ENCODE measurements at places on chromosomes 12 and 14.

DNA sequence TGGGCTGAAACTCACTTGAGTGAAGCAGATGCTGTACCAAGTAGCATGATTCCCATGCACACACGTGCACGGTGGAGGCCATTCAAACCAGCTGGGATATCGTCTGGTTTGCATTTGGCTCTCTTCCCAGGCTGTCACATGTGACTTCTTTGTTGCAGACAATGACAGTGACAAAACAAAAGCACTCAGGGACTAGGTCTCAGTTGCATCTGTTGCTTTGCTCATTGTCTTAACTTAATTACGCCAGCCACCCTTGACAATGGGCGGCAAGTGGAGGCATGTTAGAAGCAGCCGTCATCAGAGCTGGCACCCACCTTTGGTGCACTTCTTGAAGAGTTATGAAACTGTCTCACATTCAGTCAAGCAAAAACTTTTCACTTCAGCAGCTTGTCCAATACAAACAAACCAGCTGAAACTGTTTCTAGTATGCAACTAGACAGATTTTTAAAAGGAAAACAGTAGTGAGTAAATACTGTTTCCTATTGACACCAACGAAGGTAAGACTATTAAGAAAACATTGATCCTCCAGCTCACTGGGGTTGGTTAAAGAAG lies 74.3 kb downstream of the IGF1 start:
- no peak for DNase-seq

DNA sequence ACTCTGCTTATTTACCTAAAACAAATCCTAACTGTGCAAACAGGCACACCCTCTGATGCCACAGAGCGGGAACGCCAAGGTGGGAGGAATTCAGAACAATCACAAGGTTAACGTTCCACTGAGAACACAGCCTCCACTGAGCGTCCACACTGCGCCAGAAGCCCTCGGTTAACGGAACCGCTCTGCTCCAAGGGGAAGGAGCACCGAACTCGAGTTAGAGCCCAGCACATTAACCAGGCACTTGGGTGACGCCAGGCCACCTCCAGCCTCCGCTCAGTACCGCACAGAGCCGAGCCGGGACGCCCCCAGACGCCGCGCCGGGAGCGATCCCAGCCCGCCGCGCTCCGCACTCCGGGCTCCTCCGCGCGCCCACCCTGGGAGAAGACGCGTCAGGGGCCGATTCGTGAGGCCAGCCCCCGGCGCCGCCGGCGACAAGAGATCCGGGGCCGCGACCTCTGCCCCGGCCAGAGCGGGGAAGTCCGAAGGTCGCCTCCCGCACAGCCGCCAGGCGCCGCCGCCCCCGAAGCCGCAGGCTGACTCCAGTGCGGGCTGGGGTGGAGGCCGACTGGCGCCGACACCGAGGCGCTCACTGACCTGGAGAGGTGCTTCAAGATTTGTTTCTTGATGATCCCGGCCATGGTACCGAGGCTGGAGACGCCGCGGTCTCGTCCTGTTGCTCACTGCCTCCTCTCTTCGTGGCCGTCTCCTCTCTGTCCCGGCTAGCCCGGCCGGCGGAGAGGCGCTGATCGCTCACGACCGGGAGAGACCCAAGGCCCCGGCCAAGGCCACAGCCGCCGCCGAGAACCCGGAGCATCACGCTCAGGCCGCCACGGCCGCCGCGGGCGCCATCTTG lies 450 bp downstream of the BLTP3B start:
- no peak for DNase-seq

- no peak for DNase-seq
Measured at GRCh38 chr12:51890133-51890464, 2.2 kb downstream of the ANKRD33 start.

GRCh38 chr14:44960146-44960545 lies 1.6 kb downstream of the KLHL28 start:
- DNase-seq: no peak

GRCh38 chr12:3705354-3705675 lies 47.6 kb downstream of the CRACR2A start:
- DNase-seq: no peak

GRCh38 chr12:121038861-121039668 lies at the start of gene OASL:
OASL (minus strand) TSS chr12:121039246; CDS start chr12:121038971, 275 bp downstream.
- peak; percentile 70 for DNase-seq

GRCh38 chr14:104557766-104558165 lies 21.8 kb upstream of the C14orf180 start:
- DNase-seq: no peak

DNA sequence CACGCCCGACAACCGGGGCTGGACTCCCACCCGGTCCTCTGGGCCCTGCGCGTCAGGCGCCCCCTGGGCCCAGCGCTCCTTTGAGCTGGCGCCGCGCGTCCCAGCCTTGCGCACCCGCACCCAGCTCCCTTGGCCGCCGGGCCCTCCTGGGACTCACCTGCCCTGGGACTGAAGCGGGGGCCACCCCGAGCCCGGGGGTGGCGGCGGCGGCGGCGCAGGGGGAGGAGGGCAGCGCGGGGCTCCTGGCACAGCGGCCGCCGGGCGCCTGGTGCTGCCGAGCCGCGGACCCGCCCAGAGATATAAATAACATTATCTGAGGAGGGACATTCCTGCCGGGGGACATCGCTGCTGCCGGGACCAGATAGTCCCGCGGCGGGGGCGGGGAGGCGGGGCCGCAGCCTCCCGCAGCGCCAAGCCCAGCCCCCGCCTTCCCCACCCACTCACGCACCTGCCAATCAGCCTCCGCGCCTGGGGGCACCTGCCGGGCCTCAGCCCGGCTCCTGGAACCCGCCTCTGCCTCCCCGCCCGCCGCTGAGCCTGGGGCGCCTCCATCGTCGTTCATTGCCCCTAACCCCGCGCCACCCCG lies at the start of gene SPTB:
SPTB (minus strand) TSS at position 273 of the 586 bp plus-strand sequence. CDS start 56,813 bp downstream, outside the sequence.
- DNase-seq: peak; percentile 40

GRCh38 chr12:108967869-108968540 lies 52.9 kb downstream of the SVOP start:
- no peak for DNase-seq

DNA sequence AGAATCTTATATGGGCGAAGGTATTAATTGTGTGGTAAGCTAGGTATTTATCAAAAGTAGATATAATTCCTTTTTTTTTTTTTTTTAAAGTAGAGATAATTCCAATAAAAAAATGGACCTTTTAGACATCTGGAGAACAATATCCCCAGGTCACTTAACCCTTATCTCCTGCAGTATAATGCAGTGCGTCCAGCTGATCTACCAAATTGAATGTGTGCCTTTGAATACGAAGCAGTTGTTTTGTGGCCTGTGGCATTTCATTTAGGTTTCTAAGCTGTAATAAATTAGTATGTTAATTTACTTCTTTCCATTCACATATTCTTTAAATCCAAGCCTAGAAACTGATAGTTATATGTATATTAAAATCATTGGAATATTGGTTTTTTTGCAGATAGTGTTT lies 3.1 kb downstream of the FUT8 start:
- no peak for DNase-seq

- no peak for DNase-seq
Measured at GRCh38 chr12:38956337-38956736, 50.9 kb upstream of the CPNE8 start.

DNA sequence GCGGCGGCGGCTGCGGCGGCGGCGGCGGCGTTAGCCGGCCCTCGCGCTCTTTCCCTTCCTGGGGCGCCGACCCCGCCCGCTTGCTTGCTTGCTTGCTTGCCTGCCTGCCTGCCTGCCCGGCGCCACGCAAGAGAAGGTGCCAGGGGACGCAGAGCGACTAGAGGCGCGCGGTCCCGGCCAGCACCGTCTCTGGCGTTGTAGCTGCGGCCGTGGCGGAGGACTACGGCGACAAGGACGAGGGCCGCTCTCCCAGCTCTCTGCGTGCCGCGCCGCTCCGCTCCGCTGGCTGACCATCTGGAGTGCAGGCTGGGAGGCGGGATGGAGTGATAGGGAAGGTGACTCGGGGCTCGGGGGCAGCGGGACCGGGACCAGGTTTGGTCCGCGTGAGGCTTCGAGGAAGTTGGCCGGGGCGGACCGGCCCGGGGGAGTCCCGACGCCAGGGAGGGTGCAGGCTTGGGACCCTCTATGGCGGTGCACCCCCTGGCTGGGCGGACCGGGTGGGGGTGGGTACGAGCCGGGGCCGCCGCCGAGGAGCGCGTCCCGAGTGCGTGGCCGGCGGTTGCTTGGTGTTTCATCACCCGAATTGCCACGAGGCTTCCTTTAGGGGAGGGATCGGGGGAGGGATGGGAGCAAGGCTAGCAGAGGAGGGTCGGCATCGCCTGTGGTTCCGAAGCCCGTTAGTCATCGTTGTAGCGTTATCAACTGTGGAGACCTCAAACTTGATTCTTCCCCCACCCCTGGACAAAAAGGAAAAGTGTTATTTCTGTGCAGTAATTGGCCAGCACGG lies 471 bp downstream of the XPOT start:
- peak; percentile 10 for DNase-seq

DNA sequence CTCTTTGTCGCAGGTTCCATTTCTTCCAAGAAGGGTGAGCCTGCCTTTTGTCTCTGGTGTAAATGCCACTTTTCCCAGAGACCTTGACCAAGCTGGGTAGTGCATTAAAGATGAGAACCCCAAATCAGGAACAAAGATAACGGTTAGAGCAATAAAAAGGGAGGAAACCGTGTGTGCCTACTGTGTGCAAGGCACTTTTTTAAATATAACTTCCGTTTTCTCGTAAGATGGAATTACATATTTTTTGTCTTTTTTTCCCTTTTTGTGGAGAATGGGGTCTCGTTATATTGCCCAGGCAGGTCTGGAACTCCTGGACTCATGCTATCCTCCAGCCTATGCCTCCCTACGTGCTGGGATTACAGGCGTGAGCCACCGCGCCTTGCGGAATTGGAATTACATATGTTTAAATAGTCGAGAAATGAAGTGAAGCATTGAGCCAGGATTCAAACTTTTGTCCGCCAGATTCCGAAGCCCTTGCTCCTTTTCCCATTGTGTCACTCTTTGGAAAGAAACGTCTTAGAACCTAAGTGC lies 506 bp upstream of the NABP2 start:
- no peak for DNase-seq

GRCh38 chr12:101642115-101643067 lies 47.6 kb downstream of the MYBPC1 start:
- DNase-seq: no peak

GRCh38 chr12:127381681-127382080 lies 885.3 kb upstream of the TMEM132C start:
- no peak for DNase-seq

DNA sequence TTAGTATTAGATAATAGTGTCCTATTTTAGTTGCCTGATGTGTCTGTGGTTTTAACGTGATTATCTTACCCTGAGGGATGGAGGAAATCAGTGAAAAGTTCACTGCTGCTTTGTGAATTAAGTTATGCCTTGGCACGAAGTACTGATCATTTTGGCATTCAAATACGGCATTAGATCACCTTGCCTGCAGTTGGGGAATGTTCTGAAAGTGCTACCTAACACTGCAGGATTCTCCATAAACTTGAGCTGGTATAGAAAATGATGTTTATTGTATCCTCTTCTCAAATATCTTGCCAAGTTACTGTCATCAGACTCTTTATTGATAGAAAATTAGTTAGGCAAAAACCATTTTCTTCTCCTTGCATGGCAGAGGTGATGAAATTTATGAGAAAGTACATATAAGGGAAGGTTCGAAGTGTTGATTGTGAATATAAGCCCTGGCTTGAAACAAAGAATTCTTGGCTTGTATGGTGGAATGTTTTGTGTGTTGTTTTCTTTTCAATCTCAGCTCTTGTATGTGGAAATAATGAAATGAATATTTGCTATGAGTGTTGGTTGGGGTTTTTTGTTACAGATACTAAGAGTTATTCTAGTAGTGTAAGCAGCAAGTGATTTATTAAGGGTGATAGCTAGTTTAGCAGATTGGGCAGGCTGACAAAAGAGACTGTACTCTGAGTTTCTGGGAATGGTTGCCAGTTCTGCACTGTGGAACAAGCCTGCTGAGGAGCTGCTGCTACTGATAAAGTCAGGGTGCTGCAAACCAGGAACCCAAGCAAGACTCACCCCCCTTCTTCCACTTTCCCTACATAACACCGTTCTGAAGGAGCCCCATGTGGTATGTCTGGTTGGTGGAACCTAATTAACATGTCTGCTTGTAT lies 448.3 kb downstream of the PCNX1 start:
- no peak for DNase-seq

- DNase-seq: no peak
Measured at GRCh38 chr14:96762650-96763049, 34.5 kb upstream of the VRK1 start.

DNA sequence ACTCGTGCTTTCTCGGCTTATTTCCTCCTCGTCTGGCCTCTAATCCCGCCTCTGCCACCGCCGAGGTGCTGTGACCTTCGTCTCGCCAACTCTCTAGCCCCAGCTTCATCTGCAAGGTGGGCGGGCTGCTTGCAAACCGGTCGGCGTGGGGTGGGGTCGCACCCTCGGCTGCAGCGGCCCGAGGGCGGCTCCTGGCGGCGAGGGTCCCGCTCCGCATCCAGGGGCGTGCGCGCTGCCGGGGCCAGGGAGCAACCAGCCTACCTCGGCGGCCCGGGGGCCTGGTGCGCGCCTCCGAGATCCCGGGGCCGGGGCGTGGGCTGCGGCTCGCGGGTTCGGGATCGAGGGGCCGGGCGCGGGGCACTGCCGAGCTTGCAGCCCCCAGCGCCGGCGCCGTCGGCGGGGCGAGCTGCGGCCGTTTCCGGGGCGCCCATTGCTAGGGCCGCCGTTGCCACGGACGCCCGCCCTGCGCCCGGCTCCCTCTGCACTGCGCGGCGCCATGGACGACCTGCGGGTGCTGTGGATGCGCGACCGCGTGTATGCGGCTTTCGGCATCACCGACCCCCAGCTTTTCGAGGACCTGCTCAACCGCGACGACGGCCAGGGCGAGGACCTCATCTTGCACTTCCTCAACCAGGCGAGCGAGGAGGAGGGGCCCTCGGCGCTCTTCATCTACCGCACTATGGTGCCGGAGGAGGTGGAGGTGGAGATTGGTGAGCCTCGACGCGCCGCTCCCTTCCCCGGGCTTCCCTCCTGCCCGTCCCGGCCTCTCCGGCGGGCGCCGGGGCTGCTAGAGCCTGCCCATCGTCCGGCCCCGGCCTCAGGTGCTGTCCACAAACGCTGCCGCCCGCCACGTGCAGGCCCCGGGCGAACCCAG lies at the start of gene DNAH10:
DNAH10 (plus strand) TSS at position 461 of the 874 bp plus-strand sequence; CDS start at position 497, 36 bp downstream.
- peak; percentile 16 for DNase-seq

DNA sequence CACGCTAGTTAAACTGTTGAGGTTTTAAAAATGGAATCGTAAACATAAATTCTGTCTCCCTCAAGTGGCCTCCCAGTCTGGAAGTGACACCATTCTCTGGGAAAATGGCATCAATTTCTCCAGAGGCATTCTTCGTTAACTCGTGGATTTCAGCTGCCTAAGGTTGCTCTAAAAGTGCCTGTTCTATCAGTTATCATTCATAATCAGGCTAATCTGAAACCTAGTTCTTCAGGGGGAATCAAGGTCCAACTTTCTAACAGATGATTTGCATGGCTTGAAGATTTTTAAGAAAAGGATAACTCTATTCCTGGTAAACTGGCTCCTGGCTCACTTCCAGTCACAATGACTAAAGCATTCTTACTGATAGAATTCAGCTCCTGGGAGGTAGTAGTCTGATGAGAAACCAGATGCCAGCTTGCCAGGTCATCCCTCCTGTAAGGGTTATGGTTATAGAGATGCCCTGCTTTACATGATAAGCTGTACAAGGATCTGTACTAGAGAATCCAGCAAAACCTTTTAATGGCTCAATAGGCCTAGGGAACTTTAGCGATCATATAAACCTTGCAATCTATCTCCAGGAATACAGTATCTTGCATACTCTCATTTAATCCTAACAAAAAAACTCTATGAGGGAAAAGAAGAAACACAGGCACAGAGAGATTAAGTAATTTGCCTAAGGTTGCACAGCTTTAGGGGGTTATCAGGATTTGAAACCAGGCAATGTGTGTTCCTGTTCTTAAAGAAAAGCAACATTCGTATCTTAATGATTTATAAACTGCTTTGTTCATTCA lies 1.5 kb downstream of the L3HYPDH start:
- DNase-seq: no peak

Data from T-cell (primary cell).